ENCODE measurements at places on chromosomes 2 and 18.

GRCh38 chr2:230871361-230872150, 6.8 kb downstream of the ITM2C start:
- no peak for DNase-seq

DNA sequence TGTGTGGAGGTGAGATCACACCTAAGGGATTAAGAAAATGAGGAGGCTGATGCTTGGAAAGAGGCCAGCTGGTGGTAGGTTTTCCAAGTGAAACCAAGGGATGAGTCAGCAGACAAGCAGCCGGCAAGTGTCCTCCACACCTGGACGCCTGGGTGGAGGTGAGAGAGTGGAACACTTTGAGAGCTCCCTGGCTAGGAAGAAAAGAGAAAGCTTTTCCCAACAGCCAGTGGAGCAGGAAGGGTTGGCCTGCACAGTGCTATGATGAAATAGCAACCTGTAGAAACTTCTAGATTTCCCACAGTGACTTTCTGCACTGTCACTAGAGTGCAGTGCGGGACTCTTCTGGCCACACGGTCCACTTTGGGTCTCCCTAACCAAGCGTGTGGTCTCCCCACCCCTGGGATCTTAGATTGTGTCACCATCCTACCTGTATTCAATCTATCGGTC, 19.6 kb upstream of the IL37 start:
- DNase-seq: no peak

- no peak for DNase-seq
Measured at GRCh38 chr2:239029958-239030357, 182.1 kb downstream of the TWIST2 start.

DNA sequence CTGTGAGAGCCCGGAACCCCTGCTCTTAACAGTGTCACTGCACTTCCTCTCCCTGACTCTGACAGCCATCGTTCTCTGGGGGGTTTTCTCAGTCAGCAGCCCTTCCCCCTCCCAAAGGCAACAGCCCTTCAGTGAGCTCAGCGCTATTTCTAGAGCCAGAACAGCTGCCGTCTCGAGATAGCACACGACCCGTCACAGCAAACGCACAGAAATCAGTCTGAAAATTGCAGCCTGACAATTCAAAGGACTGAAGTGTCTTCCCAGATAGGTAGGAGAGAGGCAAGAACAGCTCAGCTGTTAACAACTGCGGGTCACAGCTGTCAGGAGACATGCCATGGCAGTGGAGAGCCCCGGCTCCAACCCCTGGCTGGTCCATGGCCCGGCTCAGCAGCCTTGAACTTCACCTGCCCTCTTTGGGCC, 45.4 kb downstream of the ST8SIA5 start:
- DNase-seq: no peak

GRCh38 chr2:28251337-28251736, 141.3 kb upstream of the FOSL2 start:
- no peak for DNase-seq

DNA sequence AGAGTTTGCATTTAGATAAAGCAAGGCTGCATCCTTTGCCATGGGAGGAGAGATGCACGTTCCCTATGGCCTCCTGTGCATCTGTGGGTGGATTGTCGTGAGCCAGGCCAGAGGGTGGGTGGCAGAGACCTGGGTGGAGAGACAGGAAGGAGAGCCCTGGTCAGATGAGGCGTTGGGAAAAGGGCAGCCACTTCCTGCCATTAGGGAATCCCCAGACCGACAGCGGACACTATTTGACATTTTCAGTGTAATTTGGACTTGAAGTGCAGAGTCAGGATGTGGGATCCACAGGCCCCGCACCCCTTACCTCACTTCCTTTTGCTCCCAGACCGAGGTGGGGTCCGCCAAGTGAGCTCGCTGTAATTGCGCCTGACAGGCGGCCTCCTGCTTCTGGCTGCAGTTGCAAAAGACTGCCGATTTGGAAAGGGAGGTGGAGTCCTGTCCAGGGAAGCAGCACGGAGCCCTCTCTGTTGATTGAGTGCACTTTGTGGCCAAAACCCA, 150.0 kb downstream of the DYSF start:
- no peak for DNase-seq

- no peak for DNase-seq
Measured at GRCh38 chr2:114009205-114009944, 119.5 kb downstream of the ACTR3 start.

GRCh38 chr2:172928756-172929155, 146.9 kb upstream of the MAP3K20 start:
- no peak for DNase-seq

GRCh38 chr2:36058076-36058475, 297.5 kb upstream of the CRIM1 start:
- DNase-seq: no peak

DNA sequence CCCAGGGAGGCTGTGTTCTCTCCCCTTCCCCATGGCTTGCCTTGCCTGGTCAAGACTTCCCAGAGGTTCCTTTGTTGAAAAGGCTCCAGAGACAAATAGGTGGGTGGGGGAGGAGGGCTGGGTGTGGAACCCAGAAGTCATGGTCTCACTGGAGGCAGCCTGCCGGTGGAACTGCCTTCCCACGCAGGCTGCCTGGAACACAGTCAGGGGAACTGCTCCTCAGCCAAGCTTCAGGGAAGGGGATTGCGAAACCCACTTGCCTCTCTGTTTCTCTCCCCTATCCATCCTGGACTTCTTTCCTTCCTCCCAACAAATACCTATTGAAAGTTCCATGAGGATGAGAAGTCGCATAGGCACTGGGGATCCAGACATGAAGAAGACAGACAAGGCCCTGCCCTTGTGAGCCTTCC, 31.6 kb downstream of the MARCO start:
- no peak for DNase-seq

GRCh38 chr18:43160509-43160908, 45.0 kb upstream of the RIT2 start:
- no peak for DNase-seq

DNA sequence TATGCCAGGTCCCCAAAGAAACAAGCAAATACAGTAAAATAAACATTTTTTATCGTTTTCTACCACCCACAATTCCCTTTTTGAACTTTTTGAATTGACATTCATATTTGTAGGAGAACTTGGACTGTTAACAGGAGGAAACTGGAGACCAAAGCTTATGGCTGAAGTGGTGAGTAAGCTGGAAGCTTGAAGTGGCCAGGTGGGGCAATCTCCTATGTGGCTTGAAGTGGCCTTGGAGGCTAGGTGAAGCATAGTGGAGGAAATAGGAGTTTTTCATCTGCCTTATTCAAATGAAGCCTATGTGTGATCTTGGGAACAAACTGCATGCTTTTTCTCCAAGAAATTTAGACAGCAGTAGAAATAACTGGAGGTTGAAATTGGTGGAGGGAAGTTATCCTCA, 962.9 kb upstream of the FANCL start:
- no peak for DNase-seq

DNA sequence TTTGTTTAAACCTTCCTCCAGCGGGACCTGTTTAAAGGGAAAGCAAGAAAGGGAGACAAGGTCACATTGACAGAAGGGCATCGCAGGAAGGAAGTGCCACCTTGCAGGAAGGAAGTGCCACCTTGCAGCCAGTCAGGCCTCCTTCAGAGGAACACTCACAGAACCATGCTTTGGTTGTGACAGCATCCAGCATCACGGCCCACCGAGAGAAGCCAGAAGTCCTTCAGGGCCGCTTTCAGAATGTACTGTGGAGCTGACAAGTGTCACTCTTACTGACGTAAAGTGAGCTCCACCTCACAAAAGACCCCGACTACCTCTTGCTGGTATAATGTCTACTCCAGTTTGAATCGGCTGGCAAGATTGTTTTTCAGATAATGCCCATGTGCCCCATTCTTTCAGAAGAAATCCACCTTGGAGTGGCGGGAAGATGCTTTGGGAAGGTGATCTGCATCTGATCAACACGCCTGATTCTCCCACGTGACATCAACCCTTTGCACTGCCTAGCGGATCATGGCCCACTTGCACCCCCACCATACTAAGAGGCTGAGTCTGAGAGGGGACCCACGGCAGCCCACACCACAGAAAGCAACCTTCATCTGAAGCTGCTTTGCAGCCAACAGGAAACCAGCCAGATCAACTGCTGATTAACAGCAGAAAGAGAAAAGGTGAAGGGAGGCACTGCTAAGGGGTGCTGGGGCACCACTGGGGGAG, 99.8 kb downstream of the UXS1 start:
- no peak for DNase-seq

DNA sequence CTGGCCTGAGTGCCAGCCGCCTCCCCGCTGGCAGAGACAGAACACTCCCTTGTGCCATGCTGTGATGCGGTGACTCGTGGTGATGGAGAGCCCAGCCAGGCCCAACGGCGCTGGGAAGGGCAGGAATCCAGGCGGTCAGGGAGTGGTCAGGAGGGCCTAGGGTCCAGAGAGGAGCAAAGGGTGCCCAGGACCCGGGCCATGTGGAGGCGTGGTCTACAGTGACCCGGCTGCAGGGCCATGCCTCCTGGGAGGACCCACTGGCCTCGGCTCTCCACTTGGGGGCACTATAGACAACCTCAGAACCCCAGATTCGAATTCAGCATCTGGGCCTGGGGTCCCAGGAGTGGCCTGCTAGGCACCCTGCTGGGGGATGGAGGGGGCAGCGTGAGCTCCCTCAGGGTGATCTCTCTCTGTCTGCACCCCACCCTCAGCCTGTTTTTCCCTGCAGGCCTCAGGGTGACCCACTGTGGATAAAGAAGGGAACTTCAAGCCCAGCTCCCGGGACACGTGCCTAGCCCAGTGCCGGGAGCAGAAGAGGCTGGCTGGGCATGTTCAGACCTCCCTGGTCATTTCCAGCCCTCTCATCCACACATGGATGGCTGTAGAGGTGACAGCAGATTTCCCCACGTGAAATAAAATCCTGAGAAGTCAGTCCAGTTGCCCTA, 13.0 kb downstream of the AMER3 start:
- no peak for DNase-seq

Measured in NCI-H2107 (cell line).